ENCODE measurements at places on chromosomes 6 and 20.

GRCh38 chr6:37620519-37620918, 77.2 kb downstream of the MDGA1 start:
- DNase-seq, result no peak

DNA sequence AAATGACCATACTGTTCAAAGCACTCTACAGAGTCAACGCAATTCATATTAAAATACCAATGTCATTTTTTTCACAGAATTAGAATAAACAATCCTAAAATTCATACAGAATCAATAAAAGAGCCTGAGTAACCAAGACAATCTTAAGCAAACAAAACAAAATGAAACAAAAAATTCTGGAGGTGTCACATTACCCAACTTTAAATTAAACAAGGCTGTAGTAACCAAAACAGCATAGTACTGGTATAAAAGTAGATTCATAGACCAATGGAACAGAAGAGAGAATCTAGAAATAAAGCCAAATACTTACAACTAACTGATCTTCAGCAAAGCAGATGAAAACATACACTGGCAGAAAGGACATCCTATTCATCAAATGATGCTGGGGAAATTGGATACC, 346.9 kb upstream of the JAG1 start:
- no peak for DNase-seq

GRCh38 chr6:16450821-16451220, 212.4 kb downstream of the GMPR start:
- no peak for DNase-seq

DNA sequence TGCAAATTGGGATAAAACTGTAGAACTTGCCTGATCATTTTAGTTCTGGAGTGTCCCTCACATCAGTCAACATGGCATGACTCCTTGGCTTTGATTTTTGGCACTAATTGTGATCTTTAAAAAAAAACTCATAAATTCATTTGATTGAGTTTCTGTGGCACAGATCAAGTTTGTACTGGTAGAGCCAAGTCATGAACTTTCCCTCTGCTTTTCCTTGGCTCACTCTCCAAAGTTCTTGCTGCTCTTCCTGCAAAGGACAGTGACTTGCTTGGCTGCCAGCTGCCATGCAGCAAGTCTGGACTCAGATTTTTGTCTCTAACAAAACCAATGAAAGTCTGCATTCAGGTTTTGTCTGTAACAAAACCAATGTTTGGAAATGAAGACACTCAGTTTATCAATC, 115.5 kb downstream of the RFX6 start:
- no peak for DNase-seq

GRCh38 chr20:44750081-44750805, 4.6 kb downstream of the KCNK15 start:
- DNase-seq, result no peak

DNA sequence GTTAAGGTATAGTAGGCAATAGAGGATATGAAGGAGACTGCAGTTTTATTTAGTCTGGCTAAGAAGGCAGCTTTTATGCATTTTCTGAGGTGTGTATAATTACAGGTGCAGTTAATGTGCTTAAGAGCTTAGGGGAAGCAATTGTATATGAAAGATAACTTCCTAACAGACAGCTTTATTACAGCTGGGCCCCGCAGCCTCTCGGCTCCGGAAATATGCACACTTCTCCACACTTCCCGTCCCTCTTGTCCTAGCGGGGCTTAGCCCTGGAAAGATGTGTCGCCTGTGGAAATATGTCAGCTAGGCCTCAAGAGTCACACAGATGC, 178.4 kb upstream of the ARID1B start:
- DNase-seq, result no peak

Data from Karpas-422 (cell line).